ENCODE measurements at places on chromosomes 3 and 15.

DNA sequence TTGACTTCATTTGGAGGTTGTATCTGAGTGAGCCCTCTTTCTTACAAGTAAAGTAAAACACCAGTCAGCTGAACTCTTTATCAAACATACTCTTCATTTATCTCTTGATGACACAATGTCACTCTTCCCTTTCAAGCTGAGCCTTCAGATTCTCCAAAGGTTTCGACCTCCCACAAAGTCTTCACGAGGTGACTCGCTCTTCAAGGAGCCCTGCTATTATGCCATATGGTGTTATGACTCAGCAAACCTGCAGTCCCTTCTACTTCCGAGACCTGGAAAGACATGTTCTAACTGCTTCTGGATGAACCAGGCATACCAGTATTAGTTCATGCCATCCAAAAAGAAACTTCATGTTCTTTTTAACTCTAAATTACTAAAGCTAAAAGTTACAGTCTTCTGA is 23.1 kb downstream of the AADAC start:
- no peak for DNase-seq

- DNase-seq = no peak
Measured at GRCh38 chr15:63023351-63023945, 19.1 kb upstream of the TPM1 start.

DNA sequence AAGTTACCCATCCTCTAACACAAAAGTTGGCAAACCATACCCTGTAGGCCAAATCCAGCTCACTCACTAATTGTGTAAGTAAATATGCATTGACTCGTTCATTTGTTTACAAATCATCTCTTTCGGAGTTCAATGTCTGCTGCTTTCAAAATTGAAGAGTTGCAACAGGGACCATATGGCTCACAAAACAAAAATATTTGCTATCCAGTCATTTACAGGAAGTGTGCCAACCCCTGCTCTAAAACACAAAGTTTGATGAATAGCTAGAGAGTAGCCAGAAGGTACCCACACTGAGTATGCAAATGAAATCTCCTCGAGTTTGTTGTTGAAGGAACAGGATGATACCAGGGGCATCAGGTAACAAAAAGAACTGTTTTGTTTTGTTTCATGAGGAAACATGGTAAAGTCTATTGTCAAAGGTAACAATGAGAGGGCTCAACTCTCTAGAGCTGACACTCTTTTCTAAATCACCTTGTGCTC is 236.2 kb upstream of the THBS1 start:
- no peak for DNase-seq

GRCh38 chr3:39962581-39962980 is 153.2 kb downstream of the MYRIP start:
- no peak for DNase-seq

All from pulmonary artery endothelial cell (primary cell).